ENCODE measurements at places on chromosomes 4 and X.

GRCh38 chr4:109432696-109433095 is 919 bp upstream of the SEC24B start:
- DNase-seq: no peak

DNA sequence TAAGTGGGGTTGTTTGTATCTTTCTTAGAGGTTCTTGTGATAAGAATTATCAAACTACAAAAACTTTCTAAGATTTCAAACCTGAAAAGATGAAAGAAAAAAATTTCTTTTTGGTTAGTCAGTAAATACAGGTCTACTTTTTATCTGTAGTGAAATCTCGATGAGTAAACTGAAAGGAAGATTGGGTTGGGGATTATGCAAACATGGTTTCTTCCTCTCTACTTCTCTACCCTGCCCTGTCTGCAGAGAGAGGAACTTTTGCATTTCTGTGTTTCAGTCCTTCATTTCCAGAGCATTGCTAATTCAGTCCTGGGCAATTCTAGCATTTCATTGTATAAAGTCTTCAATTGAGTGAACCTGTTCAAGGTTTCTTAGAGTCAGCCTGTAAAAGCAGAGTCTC is 51.6 kb upstream of the IL2 start:
- no peak for DNase-seq

DNA sequence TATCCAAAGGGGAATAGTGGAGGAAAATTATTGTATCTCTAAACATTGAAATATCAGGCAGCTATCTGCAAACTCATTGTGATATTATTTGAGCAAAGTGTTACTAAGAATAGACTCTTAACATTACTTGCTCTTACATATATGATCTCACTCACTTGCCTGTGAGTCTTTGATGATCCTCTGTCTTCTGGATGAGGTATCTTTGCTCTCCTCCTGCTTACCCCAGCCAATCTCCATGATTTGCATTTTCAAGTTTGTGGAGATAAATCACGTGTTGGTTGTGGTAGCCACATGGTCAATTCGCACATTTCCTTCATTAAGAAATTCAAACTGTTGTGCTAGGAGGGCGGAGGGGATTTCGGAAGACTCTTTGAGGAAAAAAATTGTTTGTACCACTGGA is 169.9 kb upstream of the S100G start:
- DNase-seq: no peak

DNA sequence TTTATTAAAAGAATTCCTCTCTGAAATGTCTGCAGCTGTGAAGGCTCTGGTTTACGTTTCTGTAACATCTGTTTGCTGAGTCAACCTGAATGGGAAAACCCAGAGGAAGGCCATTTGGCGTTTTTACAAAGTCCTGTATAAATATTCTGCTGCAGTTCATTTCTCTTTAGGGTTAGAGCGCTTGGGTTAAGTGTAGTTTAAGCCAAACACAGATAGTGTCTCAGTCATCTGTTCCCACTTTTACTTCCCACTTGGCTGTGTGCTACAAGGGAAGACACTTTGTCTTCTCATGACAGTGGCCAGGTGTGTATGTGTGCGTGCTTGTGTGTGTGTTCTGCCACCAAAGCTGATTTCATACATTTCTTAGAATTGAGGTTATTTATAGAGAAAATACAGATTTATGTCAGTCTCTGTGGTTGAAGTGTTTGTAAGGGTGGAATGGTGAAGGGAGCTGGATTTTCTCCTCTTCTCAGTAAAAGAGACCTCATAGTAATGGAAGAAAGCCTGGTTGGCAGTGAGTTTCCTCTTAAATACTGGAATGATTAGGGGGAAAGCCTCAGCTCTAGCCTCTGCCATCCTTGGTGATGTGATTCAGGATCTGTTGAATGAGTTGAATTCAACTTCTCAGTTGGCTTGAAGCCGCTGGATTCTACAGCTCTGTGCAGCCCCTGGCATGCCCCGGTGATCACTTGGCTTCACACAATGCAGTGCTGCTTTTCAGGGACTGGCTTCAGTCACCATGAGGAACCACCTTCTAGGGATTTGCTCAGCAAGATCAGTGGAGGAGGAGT is 50.6 kb downstream of the JADE1 start:
- DNase-seq: no peak

- no peak for DNase-seq
Measured at GRCh38 chr4:38223306-38223705, 263.1 kb downstream of the PTTG2 start.

GRCh38 chr4:153731239-153731638 is 28.6 kb downstream of the RNF175 start:
- no peak for DNase-seq

DNA sequence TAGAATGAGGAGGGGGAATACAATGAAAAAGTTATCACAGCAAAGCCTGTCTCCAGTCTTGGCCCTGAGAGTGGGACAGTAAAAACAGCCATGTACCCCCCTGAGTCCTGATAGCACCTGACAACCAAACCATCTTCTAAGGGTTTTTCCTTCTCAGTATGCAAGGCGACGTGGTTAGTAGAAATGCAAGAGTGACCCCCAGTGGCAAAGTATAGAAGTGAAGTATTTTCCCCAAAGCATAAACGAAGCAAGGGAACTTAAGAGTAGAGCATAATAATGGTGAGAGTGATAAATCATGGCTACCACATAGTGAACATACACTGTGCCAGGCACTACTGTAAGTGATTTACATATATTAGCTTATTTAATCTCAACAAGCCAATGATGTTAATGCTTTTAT is 52.8 kb downstream of the FAM47C start:
- DNase-seq: no peak

DNA sequence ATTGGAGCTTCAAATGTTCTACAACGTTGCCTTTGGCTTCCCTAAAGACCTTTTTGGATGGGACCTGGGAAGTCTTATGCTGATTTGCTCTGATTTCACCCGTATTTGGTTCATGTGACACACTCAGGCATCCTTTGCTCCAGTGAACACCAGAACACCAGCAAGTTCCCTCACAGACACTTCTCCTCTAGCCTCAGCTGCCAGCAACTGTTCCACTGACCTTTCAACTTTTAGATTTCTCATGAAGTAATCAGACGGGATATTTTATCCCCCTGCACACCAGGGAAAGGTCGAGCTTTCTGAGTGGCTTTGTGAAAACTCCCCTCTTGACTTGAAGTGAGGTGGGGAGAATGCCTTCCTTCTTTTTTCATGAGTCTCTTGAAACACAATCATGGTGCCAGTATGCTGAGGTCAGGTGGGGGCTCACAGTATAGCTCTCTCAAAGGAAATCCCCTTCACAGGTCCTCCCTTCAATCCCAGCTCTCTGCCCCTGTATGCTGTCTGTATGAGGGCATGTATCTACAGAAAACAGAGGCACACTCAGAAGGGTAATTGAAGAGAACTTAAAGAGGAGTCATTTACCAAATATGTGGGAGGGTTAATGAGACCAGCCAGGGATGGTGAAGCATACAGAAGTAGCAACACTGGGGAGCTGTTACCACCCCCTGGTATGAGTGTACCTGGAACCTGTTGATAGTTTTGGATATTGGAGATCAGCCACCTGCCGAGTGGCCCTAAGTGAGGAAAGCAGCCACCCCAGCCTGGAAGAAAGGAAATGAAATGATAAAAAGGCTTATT is 62.7 kb downstream of the FGFBP1 start:
- no peak for DNase-seq

GRCh38 chrX:70504772-70505450 is 60.3 kb downstream of the DLG3 start:
- no peak for DNase-seq

DNA sequence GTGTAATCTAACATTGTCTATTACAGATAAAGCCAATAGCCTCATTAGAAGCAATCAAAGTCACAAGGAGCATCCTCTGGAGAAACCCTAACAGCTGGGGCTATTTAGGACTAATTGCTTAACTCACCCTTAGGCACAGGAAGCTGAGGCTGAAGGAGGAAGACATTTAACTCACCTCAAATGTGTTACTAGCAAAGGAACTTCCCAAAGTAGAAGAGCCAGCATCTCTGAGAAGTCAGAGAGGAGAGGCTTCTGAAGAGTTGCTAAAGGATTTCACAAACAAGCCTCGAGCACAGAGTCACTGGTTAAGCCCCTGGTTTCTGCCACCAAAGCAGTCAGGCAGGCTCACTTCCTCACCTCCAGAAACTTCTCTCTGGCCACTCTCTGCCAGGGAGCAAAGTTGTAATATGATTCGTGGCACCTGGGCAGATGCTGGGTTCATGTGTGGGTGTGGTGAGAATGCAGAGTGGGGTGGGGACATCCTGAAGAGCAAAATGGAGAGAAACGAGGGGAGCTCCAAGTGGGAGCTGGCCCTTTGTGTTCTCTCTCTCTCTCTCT is 201.3 kb downstream of the HS6ST2 start:
- no peak for DNase-seq

DNA sequence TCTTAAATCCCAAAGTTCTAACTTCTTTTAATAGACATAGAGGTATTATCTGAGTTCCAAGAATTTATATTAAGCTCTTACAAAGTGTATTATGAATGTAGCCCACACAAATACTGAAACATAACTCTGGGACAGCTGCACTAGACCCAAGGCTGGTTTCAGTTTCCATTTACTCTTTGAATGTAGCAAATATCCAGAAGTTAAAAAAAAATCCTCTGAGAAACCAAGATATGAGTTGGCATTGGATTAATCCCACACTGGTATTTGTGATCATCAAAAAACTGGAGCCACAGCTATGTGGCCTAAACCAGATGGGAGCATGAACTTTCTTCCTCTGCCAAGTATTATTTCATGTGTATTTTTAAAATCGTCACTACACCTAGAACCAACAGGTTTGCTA is 23.6 kb upstream of the SMPX start:
- DNase-seq: no peak

Data from activated CD8-positive, alpha-beta memory T cell treated with anti-CD3 and anti-CD28 coated beads for 1 hour (primary cell).